ENCODE measurements at places on chromosomes 11 and 22.

DNA sequence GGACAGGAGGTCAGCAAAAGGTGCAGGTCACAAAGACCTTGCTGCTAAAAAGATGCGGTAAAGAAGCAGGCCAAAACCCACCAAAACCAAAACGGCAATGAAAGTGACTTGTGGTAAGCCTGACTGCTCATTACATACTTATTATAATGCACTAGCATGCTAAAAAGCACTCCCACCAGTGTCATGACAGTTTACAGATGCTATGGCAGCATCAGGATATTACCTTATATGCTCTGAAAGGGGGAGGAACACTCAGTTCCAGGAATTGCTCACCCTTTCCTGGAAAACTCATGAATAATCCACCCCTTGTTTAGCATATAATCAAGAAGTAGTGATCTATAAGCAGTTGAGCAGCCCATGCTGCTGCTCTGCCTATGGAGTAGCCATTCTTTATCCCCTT is 45.2 kb upstream of the SLC5A12 start:
- DNase-seq = no peak

DNA sequence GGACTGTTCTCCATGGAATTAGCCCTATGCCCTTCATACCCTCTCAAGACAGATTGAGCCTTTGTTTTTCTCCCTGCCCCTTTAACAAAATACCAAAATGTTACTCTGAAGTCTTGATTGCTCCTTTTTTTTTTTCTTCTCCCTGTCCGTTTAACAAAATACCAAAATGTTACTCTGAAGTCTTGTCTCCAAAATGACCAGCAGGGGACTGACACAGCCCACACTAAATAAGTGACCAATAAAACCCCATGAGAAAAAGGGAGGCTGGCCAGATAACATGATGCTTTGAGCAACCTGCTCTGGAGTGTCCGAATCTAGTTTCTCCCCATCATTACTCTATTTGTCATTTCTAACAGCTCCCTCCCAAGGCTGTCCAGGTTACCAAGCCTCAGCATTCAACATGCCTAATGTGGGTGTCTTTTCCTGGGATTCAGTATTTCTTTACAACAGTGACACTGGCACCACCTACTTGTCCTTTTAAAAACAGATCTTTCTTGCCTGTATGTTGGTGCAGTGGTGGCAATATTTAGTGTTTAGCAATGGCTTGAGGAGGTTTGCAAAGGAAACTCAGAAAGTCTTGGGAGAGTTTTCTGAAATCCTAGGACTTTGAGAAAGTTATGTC is 42.7 kb upstream of the SLC1A2 start:
- DNase-seq = no peak

DNA sequence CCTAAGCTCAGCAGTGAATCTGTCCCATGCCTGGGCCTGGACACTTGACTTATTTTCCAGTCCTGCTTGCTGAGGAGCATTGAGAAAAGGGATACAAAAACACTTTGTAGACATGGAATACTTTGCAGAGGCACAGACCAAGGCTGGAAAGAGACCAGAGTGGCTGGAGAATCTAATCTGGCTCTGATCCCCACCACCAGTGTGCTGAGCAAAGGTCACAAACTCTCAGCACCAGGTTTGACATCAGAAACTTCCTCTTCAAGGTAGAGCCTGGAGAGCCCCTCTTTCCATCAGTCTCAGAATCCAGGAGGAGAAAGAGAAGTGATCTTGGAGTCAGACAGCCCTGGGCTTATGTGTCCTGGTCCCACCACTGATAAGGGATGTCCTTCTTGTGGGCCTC is 53.5 kb downstream of the ISX start:
- no peak for DNase-seq

DNA sequence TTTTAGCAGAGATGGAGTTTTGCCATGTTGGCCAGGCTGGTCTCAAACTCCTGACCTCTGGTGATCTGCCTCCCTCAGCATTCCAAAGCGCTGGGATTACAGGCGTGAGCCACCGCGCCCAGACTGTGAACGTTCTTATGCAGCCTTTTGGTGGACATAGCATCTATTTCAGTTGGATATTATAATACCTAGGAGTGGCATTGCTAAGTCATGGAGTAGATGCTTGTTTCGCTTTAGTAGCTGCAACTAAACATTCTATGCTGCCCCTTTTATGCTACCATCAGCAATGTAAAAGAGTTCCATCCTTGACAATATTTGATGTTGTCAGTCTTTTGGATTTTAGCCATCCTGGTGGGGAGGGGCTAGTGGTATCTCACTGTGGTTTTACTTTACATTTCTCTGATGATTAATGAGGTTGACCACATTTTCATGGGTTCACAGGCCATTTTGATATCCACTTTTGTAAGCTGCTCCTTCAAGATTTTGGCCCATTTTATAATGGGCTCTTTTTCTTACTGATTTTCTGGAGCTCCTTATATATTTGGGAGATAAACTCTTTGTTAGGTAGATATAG is 16.5 kb upstream of the APOBEC3A start:
- DNase-seq = no peak

DNA sequence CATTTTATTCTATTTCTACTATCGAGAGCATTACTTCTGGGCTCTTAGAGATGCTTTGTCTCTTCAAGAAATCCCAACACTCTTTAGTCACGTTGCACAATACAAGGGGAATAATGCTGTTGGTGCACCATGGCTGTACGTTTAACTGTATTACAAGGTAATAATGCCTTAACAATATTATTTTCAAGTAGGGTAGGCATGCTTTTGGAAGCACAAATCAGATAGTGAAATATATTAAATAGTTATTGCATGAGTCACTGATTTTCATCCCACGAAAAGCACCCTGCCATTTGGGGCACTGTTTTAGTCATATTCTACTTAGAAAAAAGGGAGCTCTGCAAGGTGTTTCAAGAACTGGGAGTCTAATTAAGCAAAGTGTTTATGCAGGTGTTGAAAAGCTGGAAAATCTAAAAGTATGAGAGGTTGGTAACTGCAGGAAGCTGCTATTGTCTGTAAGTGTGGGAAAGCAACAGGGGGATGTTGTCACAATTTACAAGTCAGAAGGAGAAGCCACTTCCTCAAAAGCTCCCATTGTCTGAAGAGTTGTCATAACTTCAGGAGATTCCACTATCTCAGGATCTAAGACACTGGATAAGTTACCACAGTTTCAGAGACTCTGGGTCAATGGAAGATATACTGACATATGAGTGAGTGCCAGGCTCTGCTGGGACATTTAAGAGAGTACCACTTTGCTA is 218.2 kb downstream of the JRKL start:
- DNase-seq = no peak

GRCh38 chr22:32926600-32926999 is 125.1 kb downstream of the TIMP3 start:
- DNase-seq = no peak

GRCh38 chr11:72070491-72070890 is 9.9 kb downstream of the NUMA1 start:
- no peak for DNase-seq

- DNase-seq = peak; percentile 67
These were observed 25.5 kb upstream of the CD82 start for GRCh38 chr11:44539971-44540370.

GRCh38 chr11:87260811-87261210 is 223.1 kb downstream of the TMEM135 start:
- no peak for DNase-seq

GRCh38 chr11:35090125-35090524 is 48.8 kb upstream of the CD44 start:
- no peak for DNase-seq

DNA sequence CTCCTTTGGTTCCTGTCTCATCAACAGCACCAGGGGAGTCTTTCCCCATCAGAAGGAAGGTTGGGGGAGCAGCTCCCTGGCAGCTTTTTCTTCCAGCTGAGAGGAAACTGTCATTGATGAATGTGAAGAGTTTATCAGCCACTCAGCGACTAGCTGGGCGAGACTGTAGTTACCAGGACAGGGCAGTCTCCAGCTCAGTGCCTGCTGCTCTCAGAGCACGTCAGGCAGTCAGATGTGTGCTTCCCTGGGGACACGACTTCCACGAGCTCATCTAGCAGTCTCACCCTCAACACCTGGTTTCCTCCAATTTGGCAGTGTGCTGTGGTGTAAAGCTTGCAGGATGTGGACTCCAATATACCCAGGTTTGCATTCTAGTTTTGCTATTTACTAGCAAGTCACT is 12.5 kb upstream of the C1QTNF4 start:
- no peak for DNase-seq

GRCh38 chr22:29072193-29072978 is 449 bp upstream of the KREMEN1 start:
- peak; percentile 49 for DNase-seq

DNA sequence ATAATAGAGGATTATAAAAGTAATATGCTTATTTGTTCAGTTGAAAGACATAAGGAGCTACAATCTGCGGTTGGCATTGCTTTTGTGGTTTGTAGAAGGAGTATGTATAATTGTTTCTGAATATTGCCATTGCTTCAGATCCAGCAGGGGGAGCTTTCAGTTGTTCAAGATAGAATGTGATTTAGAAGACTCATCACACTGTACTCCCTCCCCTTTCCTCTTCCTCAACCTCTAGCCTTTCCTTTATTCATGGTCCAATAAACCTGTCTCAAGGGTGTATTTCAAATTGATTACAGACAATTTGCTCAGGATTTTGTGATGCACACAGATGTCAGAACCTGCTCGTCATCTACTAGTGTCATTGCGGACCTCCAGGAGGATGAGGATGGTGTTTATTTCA is 9.8 kb downstream of the PRMT3 start:
- DNase-seq = no peak

DNA sequence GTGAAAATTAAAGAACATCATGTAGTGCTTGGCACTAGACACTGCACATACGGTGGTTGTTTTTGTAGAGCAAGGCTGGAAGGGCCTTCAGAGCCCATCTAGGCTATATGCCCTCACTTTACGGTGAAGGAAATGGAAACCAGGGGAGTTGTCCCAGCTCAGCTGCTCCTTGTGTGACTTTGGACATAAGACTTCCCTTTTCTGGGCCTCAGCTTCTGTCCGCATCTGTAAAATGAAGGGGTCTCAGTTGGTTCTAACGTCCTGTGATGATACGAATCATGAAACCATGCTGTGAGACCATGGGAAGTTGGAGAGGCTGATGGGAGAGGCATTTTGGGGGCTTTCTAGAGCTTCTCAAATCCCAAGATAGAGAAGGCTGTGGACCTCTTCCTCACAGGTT is 4.7 kb downstream of the KCNE3 start:
- DNase-seq = no peak

- no peak for DNase-seq
These were observed 20.2 kb downstream of the ARHGAP1 start for GRCh38 chr11:46680164-46680760.

DNA sequence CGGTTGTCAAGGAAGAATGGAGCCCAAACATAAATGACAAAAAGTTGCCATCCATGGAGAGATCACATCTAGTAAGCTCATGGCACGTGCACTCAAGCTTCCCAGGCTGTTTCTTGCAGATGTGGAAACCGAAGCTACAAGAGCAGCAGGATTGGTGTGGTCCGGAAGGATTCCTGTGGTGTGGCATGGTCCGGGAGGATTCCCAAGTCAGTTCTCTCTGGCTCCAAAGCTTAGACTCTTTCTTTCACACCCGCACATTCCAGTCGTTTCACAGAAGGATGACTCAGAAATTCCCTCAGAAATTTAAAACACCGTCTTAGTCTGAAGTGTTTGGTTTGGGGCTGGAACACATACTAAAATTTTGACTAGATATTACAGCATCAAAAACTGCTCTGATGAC is 78.0 kb upstream of the DRD2 start:
- no peak for DNase-seq

- peak; percentile 55 for DNase-seq
These were observed 110.1 kb upstream of the LUZP2 start for GRCh38 chr11:24386546-24387397.

DNA sequence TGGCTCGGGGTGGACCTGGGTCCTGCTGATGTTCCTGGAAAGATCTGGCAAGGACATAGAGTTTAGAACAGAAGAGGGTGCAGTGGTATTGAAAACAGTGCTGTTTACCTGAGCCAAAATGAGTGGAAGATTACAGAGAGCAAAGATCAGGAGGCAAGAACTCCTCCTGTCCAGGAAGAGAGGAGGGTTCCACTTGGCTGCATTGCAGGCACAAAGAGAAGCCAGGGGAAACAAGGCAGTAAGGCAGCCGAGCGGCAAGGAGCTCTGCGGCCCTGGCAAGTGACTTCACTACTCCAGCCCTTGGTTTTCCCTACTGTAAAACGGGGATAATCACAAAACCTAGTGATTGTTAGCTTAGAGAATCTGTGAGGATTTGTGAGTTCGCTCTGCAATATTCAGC is 3.7 kb upstream of the PACSIN2 start:
- no peak for DNase-seq

DNA sequence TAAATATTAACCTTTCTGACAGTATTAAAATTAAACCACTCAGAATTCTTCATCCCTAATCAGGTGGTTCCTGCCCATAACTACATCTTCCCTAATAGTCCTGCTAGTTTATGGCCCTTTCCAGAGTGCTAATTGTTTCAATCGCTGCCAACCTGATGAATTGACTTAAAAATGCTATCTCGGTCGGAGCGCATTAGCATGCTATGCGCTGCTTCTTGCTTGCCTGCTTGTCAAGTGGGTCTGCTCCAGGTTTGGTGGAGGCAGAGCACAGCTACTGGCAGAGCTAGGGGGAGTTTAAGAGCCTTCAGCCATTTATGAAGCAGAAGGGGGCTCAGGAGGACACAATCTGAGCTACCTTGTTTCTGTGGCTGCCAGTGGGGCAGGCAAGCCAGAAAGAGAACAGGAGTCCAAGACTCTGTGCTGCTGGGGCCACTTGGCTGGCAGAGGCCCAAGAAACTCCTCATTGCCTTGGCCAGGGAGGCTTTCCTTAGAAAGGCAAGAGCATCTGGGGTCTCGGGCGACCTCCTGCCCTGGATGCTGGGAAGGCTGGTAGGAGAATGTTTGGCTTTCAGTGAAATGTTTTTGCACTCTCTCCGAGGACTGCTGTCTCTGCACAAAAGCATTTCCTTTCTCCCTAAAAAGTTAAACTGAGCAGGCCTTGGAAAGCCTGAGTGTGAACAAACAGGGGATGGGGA is 62.1 kb upstream of the PHOX2A start:
- DNase-seq = no peak

- DNase-seq = no peak
These were observed 143.9 kb downstream of the WNT7B start for GRCh38 chr22:45832959-45833580.

DNA sequence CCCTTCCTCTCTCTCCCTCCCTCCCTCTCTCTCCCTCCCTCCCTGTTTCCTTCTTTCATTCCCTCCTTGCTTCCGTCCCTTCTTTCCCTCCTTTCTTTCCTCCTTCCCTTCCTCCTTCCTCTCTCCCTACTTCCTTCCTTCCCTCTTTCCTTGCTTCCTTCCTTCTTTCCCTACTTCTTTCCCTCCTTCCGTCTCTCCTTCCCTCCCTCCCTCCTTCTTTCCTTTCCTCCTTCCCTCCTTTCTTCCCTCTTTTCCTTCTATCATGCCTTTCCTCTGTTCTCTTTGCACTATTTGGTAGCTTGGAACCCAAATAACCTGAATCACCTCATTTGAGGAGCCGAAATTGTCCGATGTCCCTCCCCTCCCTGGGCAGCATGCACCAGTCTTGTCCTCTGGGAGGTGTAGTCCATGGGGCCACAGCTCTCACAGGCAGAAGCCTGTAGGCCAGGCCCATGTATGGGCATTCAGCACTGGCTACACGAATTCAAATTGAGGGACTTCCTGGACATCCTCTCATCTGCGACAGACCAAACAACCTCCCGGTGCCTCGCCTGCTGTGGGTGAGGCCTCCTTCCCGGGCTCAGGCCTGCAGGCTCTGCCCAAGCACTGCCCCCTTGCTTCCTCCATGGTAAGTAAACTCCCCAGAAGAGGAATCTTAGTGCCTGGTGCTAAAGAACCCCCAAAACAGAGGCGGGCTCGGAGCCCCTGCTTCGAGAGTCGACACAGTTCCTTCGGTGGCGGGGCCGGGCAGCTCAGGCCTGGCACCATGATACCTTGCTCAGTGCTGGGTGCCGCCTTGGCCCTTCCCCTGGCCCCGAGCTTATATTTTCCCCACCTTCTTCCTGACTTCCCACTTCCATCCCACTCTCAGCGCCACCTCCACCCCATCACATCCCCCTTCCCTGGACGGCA is 454.1 kb upstream of the CADM1 start:
- peak; percentile 26 for DNase-seq

All from NCI-H774 (cell line).